ENCODE measurements at places on chromosomes 3 and 15. TPM values are rescaled to one million over a fixed set of nuclear protein-coding genes. Genes with fewer than 3 reads are reported as not detected.

ZMYND10 gene
- total RNA-seq, result 1.0 TPM

GRCh38 chr3:40096661-40097111 lies 212.8 kb upstream of the EIF1B start:
- no peak for DNase-seq
- no peak overlapping the region for H3K4me3 ChIP-seq
- H3K4me1 ChIP-seq, result no peaks in the 10 kb centered on the region
- no peaks in the 10 kb centered on the region for H3K36me3 ChIP-seq
- H3K27ac ChIP-seq, result no peak overlapping the region
- H3K27me3 ChIP-seq, result peaks cover 13% of the 10 kb centered on the region

STRC gene
- total RNA-seq, result 1.0 TPM

DNA sequence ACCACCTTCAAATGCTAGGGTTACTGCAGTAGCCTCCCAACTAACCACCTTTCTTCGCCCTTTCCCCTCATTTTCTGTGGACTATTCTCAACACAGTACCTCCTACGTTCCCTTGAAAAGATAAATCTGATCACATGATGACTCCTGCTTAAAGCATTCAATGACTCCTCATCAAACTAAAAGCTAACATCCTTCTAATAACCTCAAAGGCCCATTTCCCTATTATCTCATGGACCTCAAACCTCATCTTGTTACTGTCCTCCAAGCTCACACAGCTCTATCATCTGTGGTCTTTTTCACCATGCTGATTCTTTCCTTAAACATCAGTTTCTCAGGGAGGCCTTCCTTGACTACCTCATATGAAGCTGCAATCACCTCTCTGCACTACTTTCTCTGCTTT lies 29.6 kb downstream of the GADL1 start:
- H3K36me3 ChIP-seq, result no peaks in the 10 kb centered on the region
- H3K27ac ChIP-seq, result no peak overlapping the region
- H3K27me3 ChIP-seq, result peaks cover 4% of the 10 kb centered on the region
- no peak overlapping the region for H3K4me3 ChIP-seq

DNA sequence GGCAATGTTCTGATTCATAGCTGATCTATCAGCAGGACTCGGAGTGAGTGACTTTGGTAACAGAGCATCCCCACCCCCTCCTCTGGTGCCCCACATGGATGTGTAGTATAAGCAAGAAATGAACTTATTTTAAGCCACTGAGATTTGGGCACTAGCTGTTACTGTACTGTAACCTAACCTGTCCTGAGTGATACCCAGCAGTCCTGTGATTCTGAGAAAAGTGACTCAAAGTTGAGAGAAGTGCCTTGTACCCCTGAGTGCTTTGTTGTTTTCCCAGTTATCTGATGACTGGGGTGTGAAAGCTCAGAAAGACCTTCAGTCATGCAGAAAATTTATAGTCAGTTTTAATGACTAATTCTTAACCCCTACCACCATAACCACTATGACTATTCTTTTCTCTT lies 439.9 kb upstream of the RBMS3 start:
- peaks cover 18% of the 10 kb centered on the region for H3K27me3 ChIP-seq
- H3K36me3 ChIP-seq, result no peaks in the 10 kb centered on the region
- no peak overlapping the region for H3K4me3 ChIP-seq
- DNase-seq, result peak; percentile 72
- H3K4me1 ChIP-seq, result peaks cover 21% of the 10 kb centered on the region
- peak overlapping the region; percentile 70 for H3K27ac ChIP-seq

DNA sequence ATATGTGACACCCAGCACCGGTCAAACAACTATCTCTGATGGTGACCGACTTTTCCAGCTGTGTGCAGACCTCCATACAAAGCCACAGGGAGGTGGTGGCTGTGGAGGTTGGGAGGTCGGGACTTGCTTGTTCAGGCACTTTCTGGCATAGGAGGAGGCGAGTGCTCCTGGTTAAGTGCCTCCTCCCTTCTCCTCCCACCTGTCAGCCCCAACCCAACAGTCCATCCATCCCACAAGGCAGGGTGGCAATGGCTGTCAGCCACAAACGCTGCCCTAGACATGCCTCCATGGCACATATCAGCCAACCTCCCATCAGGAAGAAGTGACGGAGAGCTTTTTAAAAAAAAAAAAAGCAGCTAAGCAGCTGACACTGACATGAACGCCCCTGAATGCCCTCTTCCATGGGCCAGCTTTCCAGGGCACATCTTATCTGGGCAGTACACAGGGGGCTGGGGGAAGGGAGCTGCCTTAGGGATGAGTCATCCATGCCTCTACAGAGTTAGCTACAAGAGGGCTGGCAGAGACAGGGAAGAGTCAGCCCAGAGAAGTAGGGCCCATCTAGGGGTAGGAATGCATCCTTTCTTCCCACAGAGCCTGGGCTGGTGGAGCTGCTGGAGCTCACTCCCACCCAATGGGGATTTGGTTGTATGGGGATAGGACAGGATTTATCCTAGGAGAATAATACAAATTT lies 41.2 kb downstream of the CCDC12 start:
- peaks cover 38% of the 10 kb centered on the region for H3K4me1 ChIP-seq
- H3K27ac ChIP-seq, result peak overlapping the region; percentile 37
- no peaks in the 10 kb centered on the region for H3K27me3 ChIP-seq

CFAP100 gene
- not detected for total RNA-seq

MAGI1 gene
- 0.18 TPM for total RNA-seq

SYNPR gene
- total RNA-seq, result not detected

DNA sequence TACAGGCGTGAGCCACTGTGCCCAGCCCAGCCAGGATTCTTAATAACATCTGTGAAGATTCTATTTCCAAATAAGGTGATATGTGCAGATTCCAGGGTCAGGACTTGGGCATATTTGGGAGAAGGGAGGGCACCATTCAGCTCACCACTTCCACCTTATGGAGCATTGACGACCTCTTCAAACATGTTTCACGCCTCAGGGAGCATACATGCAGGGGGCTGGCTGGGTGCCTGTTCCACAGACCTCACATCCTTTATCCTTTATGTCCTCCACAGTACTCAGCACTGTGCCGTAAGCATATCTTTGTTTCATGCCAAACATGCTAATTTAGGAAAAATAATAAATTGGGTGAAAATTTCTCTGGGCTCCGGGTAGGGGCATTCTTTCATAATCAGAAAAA lies 229.0 kb downstream of the THSD4 start:
- H3K36me3 ChIP-seq, result no peaks in the 10 kb centered on the region
- peaks cover 11% of the 10 kb centered on the region for H3K27me3 ChIP-seq
- no peak overlapping the region for H3K4me3 ChIP-seq
- peaks cover 2% of the 10 kb centered on the region for H3K4me1 ChIP-seq
- H3K27ac ChIP-seq, result no peak overlapping the region

GRCh38 chr3:180930526-180930925 lies 18.1 kb downstream of the FXR1 start:
- peaks cover 53% of the 10 kb centered on the region for H3K4me1 ChIP-seq
- no peaks in the 10 kb centered on the region for H3K27me3 ChIP-seq
- no peak overlapping the region for H3K27ac ChIP-seq
- no peak overlapping the region for H3K4me3 ChIP-seq

GRCh38 chr3:184338511-184338945 lies 1.1 kb downstream of the FAM131A start:
- no peaks in the 10 kb centered on the region for H3K27me3 ChIP-seq
- no peak overlapping the region for H3K27ac ChIP-seq
- no peak overlapping the region for H3K4me3 ChIP-seq
- peaks cover 18% of the 10 kb centered on the region for H3K36me3 ChIP-seq
- H3K4me1 ChIP-seq, result peaks cover 42% of the 10 kb centered on the region
- peak; percentile 50 for DNase-seq

- DNase-seq, result no peak
- H3K4me1 ChIP-seq, result no peaks in the 10 kb centered on the region
- H3K36me3 ChIP-seq, result no peaks in the 10 kb centered on the region
- H3K4me3 ChIP-seq, result no peak overlapping the region
- no peak overlapping the region for H3K27ac ChIP-seq
- H3K27me3 ChIP-seq, result peaks cover 8% of the 10 kb centered on the region
Measured at GRCh38 chr15:89559769-89560264, 15.5 kb upstream of the TICRR start.

DNA sequence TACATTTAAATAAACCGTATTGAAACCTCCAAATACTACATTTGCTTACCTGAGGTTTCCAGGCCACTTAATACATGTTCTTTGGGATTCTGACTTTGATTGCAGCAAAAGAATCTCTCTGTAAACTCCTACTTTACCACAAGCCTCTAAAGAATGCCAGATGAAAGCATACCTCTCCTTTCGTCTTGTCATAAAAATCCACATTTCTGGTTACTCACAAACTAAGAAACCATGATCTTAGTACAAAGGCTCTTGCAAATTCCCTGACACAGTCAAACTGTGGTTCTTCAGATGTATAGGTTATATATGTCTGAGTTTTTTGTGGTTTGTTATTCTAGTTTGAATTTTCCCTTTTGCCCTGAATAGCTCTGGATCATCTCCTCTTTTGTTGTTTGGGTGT lies 188.4 kb downstream of the RAP2B start:
- no peak overlapping the region for H3K27ac ChIP-seq
- no peak for DNase-seq
- no peaks in the 10 kb centered on the region for H3K36me3 ChIP-seq
- peaks cover 2% of the 10 kb centered on the region for H3K4me1 ChIP-seq

Data from activated CD4-positive, alpha-beta T cell treated with anti-CD3 and anti-CD28 coated beads for 36 hours (primary cell).